ENCODE measurements at places on chromosomes 12 and 14.

- DNase-seq = no peak
Observed at GRCh38 chr12:46465307-46465706, 92.7 kb upstream of the SLC38A2 start.

GRCh38 chr14:74349757-74350156 is 1.5 kb downstream of the VRTN start:
- no peak for DNase-seq

DNA sequence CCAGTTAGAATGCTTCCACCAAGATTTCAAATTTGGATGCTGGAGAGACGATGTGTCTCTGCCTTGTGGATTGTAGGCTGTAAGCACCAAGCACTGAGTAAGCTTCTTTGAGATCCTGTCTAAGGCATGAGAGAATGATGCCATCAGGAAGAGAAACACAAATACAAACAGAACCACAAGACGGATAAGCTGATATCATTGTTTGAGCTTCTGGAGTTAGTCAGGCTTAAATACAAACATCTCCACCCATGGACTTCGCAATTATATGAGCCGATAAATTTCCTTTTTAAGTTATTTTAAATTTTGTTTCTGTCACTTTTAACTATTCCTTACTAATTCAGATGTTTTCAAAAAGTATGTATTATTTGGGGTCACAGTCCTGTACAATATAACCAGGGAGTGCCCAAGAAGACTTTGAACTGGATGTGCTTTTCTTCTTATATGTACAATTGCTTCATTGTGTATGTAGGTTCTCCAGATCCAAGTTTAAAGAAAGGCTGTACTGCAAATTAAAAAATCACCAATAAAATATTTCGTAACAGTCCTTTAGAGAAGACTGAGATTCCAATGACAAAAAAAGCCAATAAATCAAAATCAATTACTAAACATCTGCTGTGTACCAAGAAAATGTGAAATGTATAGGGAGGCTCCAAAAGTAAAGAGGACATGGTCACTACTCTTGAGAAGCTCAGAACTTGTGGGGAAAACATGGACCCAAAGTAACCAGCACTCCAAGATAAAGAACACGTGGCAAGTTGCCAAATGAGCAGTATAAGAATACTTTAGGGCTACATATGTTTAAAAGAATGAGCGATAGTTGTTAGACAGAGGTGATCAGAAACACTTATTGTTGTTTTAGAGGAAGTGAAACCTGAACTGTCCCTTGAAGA is 274.1 kb downstream of the ADAMTS20 start:
- no peak for DNase-seq

DNA sequence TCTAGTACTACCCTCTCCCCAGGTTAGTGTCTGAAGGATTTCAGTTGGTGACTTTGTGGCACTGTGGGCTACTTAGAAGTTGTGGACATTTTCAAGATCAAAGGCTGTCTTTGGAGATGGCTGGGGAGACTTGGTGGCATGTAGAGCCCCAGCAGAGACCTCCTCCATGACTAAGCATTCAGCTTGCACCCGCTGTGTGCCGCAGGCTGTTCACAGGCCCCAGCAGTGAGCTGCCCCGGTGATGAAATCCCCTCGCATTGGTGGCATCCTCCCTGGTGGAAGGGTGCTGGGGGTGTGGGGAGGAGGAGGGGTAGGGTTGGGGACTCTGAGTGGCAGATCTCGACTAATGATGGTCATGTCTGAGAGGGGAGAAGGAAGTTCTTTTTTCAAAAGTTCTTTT is 173.9 kb downstream of the TSPAN9 start:
- no peak for DNase-seq

GRCh38 chr14:101065246-101065645 is 161.7 kb upstream of the RTL1 start:
- no peak for DNase-seq

DNA sequence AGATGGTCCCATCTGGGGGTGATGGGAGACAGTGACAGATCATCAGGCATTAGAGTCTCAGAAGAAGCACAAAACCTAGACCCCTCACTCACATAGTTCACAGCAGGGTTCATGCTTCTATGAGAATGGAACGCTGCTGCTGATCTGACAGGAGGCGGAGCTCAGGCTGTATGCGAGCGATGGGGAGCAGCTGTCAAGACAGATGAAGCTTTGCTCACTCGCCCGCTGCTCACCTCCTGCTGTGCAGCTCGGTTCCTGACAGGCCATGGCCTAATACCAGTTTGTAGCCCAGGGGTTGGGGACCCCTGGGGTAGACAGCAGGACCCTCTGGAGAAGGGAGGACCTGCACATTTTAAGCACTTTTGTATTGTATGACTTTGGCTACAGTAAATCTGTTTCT is 111.2 kb downstream of the LGMN start:
- DNase-seq = no peak

DNA sequence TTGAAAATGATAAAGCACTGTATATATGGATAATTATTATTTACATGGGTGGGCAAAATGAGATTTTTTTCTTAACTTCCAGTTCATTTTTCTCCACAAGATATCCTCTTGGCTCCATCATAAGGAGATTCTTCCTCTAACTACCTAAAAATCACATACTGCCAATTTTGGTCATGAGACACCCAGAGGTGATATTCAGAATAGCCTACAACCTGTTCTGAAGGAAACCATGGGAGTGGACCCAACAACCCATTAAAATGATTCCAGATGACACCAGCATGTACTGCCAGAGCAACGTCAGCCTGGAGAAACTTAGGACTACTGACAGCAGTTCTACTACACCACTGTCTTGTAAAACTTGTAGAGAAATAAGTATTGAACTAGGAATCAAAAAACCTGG is 136.3 kb upstream of the TMPO start:
- no peak for DNase-seq

DNA sequence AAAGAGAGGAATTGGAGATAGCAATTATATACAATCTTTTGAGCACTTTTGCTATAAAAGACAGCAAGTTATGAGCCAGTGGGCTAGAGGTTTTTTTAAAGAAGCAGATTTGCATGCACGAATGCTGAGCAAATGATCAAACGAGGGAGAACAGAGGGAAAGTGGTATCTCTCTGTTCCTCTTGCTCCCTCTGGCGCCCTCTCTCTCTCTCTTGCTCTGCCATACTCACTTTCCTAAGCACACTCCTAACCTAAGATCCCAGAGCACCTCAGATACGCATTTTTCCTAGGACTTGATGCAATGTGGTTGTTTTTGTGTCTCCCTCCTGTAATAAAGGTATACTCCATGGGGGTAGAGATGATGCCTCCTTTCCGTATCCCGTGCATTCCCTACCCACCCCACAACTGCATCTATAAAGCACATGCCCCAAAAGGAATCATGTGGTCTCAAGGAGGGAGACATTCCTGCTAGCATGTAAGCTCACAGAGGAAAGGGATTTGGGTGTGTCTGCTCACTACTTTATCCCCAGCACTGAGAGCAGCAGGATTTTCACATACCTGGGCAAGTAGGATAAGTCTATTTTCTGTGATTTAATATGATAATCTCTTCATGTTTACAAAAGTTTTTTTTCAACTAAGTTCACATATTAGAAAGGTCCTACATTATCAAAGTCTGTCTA is 270.2 kb downstream of the SSPN start:
- no peak for DNase-seq

DNA sequence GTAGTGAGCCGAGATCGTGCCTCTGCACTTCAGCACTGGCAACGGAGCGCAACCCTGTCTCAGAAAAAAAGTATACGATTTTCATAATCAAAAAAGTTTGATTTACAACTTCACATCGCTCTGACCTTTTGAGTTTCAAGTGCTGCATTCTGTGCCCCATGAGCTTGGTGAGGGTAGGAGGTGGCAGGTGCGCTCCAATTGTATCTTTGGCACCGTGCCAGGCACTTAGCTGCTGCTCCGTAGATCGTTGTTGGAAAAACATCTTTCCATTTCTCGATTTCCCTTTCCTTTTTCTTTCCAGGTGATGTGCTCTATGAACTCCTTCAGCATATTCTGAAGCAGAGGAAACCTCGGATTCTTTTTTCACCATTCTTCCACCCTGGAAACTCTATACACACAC is 203.7 kb downstream of the ETV6 start:
- DNase-seq = no peak

DNA sequence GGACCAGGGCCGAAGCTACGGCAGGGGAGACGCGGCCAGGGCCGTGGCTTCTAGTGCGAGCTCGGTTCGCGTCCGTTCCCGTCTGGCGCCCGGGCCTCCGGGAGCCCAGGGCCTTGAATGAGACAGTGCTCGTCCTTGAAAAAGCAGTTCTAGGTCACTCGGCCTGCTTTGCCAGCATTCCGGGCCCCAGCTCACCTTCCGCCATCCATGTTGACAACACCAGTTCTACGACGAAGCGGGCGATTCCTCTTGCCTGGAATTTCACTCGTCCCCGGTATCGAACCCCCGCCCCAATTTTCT is 4.5 kb downstream of the OR10AD1 start:
- no peak for DNase-seq

- no peak for DNase-seq
Observed at GRCh38 chr14:30638926-30639325, 16.8 kb downstream of the SCFD1 start.

- DNase-seq = no peak
Observed at GRCh38 chr12:587132-588023, 75.9 kb downstream of the NINJ2 start.

DNA sequence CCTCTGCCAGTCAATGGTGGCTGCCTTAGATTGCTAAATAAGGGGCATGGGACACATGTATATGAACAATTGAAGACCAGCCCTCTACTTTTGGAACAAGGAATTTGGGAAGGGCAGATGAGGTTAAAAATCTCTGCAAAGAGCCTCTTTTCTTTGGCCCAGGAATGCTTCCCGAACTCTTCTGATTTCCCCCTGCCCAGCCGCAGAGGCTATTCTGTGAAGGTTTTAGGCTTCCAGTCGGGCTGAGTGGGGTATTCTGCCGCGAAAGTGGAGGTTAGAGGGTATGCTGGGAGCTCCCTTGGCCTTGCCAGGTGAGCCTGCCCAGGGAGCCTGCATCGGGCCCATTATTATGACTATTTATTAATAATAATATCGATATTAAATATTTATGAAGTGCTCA is 1.2 kb downstream of the POU6F1 start:
- no peak for DNase-seq

- DNase-seq = no peak
Observed at GRCh38 chr14:22383515-22384166, 205.4 kb downstream of the DAD1 start.

Data from NCI-H2081 treated with DMSO at 0.1 percent for 48 hours (cell line).